T follicular helper cell (primary cell): ENCODE measurements at places on chromosomes 1 and 21.

- no peak for DNase-seq
Observed at GRCh38 chr1:65002156-65002507, 35.8 kb upstream of the JAK1 start.

GRCh38 chr1:115670476-115671175 is 28.9 kb downstream of the VANGL1 start:
- DNase-seq, result no peak

- no peak for DNase-seq
Observed at GRCh38 chr1:43933386-43934100, at the start of gene ARTN. ARTN (plus strand) TSS chr1:43933801; CDS start chr1:43935657, 1,856 bp downstream.

DNA sequence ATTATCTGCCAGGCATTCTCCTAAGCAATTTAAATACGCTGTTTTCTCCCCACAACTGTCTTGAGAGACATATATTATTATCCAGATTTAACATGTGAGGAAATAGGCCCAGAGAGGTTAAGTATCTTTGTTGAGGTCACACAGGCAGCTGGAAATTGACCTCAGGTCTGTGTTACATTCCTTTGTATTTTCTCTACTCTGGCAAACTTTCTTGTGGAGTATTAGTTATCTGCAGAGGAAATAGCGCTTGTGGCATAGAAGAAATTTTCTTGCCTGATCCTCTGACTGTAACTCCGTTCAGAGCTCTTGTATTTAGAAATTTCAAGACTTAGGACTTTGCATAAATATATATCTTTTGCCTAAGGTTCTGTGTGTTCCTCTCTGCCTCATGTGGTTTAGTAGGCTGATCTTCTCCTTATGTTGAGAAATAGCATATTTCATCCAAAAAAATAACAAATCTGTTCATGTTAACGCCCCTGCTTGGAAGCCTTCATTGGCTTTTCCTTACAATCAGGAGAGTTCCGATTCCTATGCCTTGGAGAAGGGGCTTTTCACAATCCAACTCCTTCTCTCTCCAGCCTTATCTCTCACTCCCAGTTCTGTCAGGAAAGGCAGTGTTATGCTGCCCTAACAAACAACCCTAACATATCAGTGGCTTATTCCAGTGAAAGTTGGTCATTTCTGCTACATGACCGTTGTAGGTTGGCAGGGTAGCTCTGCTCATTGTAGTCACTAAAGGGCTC is 2.5 kb upstream of the JUN start:
- DNase-seq, result no peak

GRCh38 chr1:169484683-169485430 is 887 bp downstream of the SLC19A2 start:
- no peak for DNase-seq

DNA sequence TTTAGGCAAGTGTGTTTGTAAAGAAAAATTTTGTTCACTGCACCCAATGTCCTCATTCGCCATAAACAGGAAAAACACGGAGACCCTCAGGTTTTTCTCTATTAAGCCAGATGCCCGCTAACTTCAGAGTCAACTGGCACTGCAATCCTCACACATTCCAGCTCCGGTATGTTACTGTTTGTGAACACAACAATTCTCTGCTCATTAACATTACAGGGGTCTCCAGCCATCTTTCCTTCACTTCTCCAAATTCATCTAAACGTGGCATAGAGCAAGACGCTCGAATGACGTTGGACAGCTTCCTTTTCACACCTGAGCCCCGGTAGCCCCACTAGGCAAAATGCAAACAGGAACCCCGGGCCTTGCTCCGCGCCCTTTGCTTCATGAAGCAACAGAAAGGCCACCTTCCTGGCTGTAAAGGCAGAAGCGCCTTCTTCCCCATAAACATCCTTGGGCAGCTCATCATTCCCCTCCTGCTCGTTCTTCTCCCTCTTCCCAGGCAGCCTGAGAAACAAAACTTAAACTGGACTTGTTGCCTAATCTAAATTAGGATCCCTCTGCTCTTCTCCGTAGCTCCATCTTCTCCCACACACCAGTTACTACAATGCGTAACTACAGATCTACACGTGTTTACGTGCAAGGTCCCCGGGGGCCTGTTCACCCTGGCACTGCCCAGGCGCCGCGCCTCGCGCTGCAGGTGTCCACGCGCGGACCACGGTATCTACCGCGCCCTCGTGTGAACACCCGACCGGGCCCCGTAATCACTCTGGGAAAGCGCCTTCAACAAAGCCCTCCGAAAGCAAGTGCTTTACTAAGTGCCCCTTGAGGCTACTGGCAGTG is 1.2 kb downstream of the LBR start:
- DNase-seq, result no peak

DNA sequence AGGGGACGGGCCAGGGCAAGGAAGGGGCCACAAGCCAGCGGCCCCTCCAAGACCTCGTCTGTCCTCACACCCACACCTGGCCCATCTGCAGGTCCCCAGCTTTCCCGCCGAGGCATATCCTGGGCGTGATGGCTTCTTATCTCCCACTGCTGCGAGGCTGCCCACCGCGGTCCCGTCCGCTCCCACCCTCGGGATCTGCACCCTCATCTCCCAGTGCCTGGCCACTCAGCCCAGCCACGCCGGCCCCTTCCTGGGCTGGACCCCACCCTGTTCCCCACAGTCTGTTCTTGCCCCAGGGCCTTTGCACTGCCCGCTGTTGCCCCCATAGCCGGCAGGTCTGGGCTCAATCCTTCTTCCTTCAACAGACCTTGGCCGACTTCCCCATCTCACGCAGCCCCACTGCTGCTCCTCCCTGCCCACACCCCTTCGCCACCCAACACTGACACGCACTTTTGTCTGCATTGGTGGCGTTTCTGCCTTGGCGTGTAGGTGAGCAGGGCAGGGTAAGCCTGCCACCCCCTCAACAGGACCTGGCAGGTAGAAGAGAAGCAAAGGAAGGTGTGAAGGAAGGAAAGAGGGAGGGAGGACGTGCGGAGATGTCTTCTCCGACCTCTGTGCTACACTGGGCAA is 4.4 kb upstream of the TTC34 start:
- no peak for DNase-seq

GRCh38 chr1:31926252-31926651 is 11.9 kb downstream of the PTP4A2 start:
- no peak for DNase-seq

DNA sequence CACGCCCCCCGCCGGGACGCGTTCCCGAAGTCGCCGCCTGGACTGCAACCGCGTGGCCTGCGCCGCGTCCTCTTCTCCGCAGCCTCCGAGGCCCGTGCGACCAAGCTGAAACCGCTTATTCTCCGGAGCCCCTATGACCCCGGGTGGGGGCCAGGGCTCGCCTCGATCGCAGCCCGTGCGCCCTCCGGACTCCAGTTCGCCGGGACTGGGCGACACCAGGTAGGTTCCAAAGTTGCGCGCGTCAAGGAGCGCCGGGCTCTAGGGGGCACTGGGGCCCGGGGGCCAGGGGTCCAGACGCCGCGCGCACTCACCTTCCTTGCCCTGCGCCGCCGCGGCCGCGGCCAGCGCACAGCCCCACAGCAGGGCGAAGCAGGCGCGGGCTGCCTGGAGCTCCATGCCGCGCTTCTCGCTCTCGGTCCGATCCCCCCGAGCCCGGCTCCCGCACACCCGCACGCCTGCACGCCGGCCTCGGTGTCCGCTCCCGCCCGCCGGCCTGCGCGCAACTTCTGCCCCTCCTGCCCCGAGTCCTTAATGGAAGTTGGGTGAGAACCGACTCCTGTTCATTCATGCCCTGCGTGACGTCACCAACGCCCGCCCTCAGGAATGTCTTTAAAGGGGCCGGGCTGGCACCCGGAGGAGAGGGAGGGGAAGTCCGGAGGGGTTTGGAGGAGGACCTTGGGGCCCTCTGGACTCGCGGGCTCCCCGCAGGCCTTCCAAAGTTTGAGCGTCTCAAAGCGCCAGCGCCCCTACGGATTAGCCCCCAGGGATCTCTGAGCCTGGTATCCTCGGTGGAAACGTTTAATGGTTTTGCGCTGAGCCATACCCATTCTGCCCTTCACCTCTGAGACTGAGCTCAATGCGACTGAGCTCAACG is at the start of gene EPHA2:
Gene EPHA2, minus strand, starts transcription at position 533 of the 874 bp plus-strand sequence. Its CDS starts 137 bp downstream, at position 396.
- DNase-seq, result no peak

GRCh38 chr1:194289569-194290266 is 1103.3 kb upstream of the B3GALT2 start:
- DNase-seq, result peak; percentile 48

GRCh38 chr1:91406773-91407389 is 2.2 kb upstream of the HFM1 start:
- no peak for DNase-seq

- no peak for DNase-seq
Observed at GRCh38 chr1:6703016-6703415, 1.4 kb upstream of the DNAJC11 start.

GRCh38 chr1:226965581-226966440 is 25.7 kb downstream of the COQ8A start:
- no peak for DNase-seq

DNA sequence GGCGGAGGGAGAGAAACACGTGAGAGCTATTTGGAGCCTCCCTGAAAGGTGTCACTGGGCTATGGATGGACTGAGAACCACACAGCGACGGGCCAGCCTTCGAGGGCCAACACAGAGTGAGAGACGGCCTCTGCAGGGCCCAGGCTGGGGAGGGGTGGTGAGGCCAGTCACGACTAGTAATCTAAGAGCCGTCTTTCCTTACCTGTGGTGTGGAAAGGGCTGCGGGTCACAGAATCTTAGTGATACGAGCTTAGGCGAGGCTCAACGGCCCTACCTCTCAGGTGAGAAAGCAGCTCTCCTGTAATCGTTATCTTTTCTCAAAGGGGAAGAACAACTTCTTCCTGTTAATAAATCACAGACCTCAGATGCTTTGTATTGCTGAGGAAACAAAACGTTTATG is 33.4 kb upstream of the COX20 start:
- no peak for DNase-seq

GRCh38 chr1:153968000-153968363 is 280 bp downstream of the CREB3L4 start:
- DNase-seq, result no peak
